ENCODE measurements at places on chromosomes 3 and 15.

GRCh38 chr15:60795471-60795870, 316.5 kb upstream of the ICE2 start:
- DNase-seq = no peak

DNA sequence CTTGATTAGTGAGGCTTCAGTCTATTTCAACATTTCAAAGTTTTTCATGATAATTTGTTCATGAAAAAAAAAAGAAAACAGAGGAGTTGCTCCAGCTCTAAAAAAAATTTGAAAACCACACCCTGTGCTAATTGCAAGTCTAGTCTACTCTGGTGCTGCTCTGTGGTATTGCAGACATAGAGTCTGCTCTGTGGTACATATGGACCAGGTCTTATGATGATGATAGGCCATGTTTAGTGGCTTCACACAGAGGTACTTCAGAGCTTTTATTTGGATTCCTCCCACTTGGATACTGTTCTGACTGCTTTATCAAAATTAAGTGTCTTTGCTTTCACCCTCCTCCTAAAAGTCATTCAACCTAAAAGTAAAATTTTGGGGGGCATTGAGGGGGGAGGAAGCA, 160.8 kb downstream of the ALCAM start:
- no peak for DNase-seq

DNA sequence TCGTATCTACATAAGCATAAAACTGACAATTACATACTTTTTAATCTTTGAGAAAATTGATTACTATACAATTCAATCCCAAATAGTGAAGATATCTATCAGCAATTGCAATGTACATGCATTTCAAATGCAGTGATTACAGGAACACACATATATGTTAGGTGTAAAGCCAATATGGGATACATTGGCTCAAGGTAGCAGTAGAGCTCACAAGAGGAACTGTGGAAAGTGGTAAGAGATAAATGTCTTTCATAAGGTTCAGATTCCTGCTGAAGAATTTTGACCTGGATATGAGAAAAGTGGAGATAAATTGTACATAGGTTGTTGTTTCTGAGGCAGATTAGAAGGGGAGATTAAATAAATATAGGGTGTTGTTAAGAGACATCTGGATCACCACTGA, 1280.5 kb downstream of the OTOL1 start:
- no peak for DNase-seq

DNA sequence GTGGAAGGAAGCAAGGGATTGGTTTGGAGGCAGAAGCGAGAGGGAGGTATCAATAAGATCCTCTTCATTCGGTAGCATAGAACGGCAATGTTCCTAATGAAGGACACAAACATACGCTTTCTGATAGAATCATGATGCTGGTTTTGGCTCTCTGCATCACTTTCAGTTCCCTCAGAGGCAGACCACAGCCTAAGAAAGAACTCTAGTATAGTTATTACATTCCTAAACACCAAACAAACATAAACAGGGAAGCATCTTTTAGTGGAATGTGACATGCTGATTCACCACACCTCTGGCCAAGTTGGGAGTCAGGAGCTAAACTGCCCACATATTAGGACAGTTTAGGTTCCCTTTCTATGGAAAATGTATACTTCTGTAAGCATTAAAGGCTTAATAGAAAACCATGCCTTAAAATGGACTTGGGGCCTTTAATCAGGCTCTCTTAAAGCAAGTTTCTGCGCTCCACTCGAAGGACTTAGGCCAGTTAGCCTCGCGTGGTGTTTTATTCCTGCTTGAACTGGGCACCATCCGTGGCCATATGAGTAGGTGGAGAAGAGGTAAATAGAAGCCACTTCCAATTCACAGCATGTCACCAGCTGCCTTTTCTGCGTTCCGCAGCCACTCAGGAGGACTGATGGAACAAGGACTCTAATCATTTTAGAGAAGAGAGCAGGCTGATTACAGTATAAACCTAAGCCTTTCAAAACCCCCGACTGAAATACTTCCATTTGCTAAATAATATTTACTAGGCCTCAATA, 53.7 kb downstream of the CD47 start:
- peak; percentile 55 for DNase-seq

GRCh38 chr15:59150185-59150584, 45.2 kb downstream of the CCNB2 start:
- no peak for DNase-seq

GRCh38 chr3:188137051-188137450, 16.9 kb upstream of the LPP start:
- DNase-seq = peak; percentile 70

GRCh38 chr3:53519065-53519709, 24.8 kb downstream of the CACNA1D start:
- DNase-seq = peak; percentile 75

GRCh38 chr3:167783781-167784180, 48.3 kb downstream of the SERPINI1 start:
- DNase-seq = no peak

- DNase-seq = peak; percentile 80
These were observed 25.1 kb upstream of the CSTA start for GRCh38 chr3:122299872-122300460.

DNA sequence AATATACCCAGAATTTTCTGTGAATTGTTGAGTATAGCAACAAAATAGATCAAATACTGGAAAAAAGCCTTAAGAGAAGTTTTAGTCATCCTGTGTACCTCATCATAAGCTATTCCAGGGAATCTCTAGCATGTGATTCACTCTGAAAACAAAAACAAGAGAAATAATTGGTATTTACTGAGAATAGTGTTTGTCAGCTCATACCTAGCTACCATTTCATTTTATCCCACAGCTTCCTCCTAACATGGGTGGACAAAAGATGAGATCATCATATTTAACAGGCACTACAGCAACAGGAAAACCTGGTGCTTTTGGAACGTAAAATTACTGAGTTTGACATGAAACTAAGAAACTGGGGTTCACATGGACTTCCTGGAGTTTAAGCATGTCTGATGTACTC, 753.5 kb upstream of the NECTIN3 start:
- no peak for DNase-seq

DNA sequence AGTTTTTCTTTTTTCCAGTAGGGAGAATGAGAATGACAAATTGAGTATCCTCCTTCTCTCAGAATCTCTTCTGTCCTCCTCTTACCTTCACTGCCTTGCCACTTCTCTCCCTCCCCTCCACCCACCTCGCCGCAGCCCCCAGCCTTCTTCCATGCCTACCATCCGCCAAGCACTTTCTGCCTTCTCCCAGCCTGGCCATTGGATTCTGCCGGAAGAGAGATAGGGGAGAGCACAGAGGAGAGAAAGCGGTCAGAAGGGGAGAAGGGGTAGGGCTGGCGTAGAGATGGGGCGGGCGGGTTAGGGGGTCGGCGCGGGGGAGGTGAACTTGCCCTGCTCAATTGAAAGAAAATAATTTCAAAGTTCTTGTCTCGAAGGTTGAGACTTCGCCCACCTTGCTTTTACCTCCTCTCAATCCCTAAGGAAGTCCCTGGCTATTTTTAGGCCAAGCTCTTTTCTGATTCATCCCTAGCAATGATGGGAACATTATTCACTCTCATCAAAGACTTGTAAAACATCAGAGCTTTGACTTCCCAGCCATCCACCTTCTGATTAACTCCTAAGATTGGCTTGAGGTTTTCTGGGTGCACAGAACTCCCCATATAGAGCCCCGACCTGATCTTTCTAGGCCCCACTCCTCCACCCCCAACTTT, 811 bp downstream of the C3orf52 start:
- DNase-seq = no peak

DNA sequence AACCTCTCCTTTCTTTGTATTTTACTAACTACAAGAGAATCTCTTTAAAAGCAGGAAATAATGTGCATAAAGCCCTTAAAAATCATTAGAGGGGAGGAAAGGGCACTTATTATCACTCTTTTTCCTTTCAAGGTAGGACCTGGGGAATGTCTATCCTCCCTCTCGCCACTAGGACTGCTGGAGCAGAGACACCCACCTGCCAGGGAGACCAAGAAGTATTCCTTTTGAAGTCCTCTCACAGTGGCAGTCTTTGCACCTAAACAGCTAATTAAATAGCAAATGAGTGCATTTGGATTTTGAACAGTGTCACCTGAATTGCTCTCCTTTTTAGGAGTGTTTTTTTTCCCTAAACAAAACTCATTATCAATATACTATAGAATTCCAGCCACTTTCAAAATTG, 874.1 kb downstream of the ZPLD1 start:
- no peak for DNase-seq

DNA sequence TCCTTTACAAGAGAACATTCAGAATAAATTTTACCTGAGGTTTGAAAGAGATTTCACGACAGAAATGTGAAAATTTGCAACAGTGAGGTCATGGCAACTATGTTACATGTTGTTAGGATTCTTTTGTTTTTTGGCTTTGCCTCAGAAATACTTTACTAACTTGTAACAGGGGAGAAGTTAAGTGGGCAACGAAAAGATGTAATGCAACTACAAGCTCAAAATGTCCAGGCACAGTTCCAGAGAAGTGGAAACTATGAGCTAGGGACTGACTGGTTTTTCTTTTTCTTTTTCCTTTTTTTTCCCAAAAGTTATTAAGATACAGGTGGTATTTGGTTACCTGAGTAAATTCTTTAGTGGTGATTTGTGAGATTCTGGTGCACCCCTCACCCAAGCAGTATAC, 111.5 kb upstream of the PPP2R3A start:
- DNase-seq = no peak

- DNase-seq = no peak
These were observed 189.9 kb downstream of the SOX2 start for GRCh38 chr3:181901626-181902025.

GRCh38 chr3:113018536-113019181, 27.9 kb downstream of the GTPBP8 start:
- peak; percentile 14 for DNase-seq

- no peak for DNase-seq
These were observed 65.7 kb downstream of the MYLK start for GRCh38 chr3:123818324-123818920.

GRCh38 chr3:158801201-158801600, 653 bp upstream of the MFSD1 start:
- DNase-seq = no peak

GRCh38 chr15:95795386-95795785, 535.1 kb upstream of the NR2F2 start:
- DNase-seq = no peak

- no peak for DNase-seq
These were observed 93.7 kb upstream of the DPPA4 start for GRCh38 chr3:109430911-109431563.

- no peak for DNase-seq
These were observed 57.4 kb upstream of the ULK4 start for GRCh38 chr3:42019144-42019952.

DNA sequence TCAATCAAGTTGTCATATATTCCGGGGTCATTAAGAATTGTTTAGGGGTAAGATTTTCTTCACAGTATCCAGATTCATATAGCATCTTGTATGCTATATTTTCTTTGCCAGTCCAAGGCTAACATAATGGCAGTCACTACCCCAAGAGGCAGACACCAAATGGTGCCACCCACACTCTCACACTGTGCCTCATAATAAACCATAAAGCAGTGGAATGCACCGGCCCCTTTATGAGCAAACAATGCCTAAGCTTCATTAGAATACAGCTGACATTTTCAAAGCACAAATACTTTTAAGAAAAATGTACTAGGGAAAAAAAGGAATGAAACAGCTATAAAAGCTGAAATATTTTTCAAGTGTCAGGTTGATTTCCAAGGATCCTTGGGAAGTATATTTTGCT, 121.6 kb downstream of the TFDP2 start:
- peak; percentile 73 for DNase-seq

DNA sequence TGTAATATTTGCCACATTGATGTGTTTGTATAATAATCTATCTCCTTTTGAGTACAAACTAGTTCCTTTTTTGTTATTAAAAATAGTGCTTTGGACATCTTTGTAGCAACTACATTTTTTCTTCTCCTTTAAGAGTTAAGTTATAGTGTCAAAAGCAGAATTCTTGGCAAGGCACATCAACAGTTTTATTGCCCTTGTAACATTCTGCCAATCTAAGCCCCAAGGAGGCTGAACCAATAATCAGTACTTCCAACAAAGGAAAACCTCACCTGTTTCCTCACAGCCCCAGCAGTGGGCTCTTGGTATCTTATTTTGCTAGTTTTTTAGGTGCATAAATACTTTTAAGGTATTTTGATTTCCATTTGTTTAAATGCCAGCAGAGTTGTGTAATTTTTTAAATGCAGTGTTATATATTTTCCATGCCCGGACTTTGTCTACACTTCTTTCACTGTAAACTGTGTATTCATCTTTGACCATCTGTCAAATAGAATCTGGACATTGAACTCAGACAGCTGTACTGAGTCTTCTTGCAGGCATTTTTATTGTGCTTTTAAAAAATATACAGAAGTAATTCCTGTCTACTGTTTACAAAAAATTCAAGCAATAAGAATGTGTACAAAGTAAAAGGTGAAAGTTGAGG, 101.0 kb downstream of the MYLK start:
- DNase-seq = no peak

- DNase-seq = peak; percentile 57
These were observed 12.8 kb upstream of the PPARG start for GRCh38 chr3:12275974-12276650.

DNA sequence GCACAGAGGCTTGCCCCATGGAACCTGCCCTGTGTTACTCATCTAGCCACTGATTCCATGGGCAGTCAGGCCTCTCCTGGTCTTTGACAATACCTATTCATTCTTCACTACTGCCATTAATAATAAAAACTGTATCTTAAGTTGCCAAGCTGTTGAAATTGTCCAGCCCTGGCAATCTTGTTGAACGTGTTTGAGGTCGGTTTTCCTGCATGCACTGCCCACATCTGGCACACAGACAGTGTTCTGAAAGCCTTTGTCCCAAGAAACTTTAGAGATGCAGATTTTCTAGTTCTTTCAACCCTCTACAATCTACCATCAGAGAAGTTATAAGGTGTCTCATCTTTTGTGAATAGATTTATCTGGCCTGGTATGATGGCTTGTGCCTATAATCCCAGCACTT, 567.2 kb upstream of the NECTIN3 start:
- DNase-seq = no peak

DNA sequence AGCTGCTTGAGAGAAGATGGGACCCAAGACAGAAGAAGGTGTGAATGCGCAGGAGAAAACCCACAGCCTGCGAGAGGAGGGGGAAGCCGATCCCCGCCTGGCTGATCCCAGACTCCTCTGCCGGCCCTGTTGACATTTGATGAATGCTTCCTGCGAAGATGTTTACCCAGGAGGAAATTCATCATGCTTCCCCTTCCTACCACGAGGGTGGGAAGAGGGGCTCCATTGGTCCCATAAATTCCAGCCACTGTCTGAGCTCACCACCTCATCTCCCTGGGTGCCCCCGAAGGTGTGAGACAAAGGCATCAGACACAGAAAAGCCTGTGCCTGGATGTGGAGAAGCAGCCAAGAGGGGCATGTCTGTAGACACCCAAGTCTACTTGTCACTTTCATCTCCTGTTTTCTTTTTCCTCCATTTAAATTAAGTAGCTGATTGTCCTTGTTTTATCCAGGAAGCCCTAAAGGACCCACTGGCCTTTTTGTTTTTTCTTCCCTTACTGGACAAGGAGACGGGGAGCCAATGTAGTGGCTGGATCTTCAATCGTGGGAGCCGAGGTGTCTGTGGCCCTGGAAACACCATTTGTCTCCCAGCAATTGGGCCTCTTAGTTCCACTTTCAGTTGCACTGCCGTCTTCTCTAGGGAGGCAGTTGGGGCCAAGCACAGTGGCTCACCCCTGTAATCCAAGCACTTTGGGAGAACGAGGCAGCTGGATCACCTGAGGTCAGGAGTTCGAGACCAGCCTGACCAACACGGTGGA, 95.3 kb upstream of the HES1 start:
- no peak for DNase-seq

- DNase-seq = no peak
These were observed 13.7 kb upstream of the PDIA5 start for GRCh38 chr3:123053107-123053506.

GRCh38 chr3:171790574-171790897, 19.7 kb downstream of the PLD1 start:
- DNase-seq = no peak

GRCh38 chr15:59522988-59523461, 85.0 kb downstream of the FAM81A start:
- DNase-seq = no peak

Data from suppressor macrophage treated with lipopolysaccharide for 1 hour (primary cell).